NCI-H2227 treated with DMSO at 0.1 percent for 48 hours (cell line): ENCODE measurements at places on chromosomes 6 and 20.

GRCh38 chr6:29442719-29443118, 3.6 kb downstream of the OR10C1 start:
- no peak for DNase-seq

DNA sequence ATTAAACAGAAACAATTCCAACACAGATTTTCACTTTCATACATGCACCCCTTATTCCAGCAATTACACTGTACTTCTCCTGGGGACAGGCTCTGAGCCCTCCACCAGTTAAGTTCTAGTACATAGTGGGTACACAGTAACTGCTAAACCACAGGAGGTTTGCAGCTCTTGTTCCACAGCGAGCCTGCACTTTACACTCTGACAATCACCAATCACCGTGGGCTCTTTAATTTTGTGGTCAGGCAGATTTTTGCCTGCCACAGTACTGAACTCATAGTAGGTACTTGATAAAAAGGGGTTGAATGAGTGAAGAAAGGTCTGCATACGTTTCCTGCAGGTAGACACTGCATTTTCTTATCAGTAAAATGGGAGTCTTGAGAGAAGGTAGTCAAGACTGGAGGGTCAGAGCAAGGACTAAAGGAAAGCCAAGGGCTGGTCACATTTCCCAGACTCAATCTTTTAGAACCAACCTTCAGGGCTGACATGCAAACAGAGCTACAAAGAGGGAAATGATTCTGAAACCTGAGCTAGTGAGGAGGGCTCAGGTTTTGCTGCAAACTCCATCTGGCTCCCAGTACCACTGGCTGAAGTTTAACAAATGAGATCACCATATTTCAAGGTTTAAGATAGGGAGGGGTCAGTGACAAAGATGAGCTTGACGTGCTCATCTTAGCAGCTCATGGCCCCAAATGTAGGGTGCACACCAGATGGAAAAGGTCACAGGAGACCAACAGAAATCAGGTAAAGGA, 404.6 kb downstream of the BTBD9 start:
- DNase-seq: no peak

DNA sequence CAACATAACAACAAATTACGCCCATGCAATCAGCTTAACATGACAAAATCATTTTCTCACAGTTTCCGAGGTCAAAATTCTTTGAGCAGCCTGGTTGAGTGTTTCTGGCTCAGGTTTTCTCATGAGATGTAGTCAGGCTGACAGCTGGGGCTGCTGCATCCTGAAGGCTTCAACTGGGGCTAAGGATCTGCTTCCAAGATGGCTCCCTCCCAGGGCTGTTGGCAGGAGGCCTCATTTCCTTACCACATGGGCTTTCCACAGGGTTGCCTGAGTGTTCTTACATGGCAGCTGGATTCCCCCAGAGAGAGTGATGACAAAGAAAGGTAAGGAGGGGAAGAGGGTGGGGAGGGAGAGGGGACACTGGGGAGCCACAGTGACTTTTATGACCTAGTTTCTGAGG, 63.1 kb upstream of the NNAT start:
- DNase-seq: no peak

- no peak for DNase-seq
Measured at GRCh38 chr6:144384427-144384826, 99.3 kb downstream of the UTRN start.
